ENCODE measurements at places on chromosomes 12 and 14.

DNA sequence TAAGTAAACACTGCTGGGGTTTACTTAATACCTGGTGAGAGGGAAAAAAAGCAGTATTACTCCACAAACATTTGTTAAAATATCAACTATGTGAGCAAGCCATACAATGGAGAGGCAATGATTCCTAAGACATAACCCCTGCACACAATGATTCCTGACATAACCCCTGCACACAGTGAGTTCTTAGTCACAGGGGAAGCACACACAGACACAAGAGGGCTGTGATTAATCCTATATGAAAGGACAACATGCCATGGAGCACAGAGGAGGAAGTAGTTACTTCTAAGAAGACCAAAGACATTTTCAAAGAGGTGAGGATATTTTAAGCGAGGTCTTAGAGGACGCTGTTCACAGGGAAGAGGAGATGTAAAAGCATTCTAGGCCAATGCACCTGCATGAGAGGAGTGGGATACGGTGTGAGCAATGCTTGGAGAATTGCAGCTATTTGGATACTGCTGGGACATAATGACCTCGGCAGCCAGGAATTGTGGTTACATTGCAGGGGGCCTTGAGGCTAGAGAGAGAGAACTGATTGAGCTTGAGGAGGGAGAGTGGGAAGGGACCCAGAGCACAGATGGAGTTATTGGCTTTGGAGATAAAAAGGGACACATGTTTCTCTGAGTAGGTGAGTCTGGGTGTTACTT is 211.9 kb downstream of the APAF1 start:
- DNase-seq, result no peak

- no peak for DNase-seq
Observed at GRCh38 chr12:110050927-110051326, 2.6 kb upstream of the C12orf76 start.

DNA sequence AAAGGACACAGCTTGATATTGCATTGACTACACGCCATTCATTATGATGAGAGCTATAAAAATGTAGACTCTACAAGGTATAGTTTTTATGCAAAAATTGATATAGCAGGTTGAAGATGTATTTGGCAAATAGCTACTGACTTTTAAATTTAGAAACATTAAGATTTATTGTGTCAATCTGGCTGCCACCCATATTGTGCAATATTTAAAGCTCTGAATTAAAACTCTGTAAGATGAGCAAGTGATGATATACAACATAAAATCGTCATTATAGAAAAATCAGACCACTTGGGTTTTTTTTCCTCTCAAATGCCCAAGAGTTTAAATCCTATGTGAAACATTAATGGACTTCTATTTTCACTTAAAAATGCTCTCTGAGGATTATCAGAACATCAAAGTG is 36.8 kb upstream of the E2F7 start:
- DNase-seq, result no peak

DNA sequence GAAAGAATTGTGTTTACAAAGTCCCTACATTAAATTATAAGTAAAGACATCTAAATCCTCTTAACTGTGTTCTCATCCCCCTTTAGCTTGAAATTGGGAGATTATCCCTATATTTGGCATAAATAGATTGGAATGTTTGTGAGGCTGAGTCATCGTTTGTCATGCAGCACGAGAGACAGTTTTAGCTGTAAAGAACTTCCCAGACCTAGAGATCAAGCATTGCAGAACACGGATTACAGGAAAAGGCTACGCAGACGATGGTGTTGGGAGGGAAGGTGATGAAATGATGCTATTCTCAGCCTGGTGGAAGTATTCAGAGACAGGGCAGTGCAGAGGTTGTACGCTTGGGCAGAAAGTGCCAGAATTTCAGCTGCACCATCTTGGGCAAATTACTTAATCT is 93.8 kb downstream of the PTPRB start:
- DNase-seq, result no peak

- no peak for DNase-seq
Observed at GRCh38 chr12:127300753-127301152, 966.2 kb upstream of the TMEM132C start.

DNA sequence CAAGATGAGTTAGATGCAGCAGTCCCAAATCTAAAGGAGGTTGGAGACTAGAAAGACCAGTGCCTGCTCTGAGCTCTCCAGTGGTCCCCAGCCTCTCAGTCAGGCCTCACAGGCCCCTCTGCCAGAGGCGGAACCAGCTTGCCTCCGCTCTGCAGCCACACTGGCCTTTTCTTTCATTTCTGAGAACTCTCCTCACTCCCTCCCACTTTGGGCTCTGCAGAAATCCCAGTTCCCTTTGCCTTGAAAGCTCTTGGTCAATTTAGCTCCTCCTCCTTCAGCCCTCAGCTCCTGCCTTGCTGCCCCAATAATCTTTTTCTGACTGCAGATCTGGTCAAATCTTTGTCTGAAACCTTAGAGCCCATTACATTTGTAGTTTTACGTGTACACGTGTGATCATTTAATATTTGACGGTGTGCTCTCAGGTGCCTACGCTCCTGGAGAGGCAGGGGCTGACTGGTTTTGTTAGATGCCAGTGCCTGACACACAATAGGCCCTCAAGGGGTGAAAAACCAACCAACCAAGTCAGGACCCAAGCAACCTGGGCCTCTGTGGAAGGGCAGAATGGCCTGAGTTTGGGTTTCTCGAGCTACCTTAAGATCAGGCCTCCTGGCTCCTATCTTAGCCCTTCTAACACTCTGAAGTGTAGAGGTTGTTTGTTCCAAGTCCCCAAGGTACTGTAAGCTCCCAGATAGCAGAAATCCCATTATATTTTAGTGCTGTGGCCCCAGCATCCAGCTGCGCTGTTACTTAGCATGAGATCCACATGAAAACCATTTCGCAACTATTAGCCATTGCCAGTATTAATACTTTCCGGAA is 1.1 kb upstream of the NUDT4 start:
- no peak for DNase-seq

DNA sequence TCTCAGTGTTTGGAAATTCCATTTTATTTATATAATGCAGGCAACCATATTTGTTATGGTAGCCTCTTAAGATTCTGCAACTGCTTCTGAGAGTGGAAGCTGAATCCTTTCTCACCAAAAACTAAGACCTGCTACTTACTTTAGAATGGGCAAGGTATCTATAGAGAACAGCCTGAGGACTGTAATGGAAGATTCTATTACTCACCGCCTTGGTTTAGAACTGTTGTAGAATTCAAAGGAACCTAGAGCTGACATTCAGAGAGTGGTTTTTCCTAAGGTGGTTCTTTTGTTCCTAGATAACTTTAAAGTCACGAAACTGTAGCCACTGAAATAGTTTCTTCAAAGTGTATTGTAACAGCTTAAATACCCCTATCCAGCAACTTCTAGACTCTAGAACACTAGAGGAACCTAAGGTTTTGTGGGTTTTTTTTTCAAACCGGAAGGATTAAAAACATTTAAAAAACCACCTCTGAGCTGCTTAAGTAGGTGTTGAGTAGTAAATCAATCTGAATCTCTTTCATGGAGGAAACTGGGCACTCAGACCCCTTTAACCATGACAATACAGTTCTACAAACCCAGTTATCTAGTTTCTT is 4.2 kb downstream of the TDP1 start:
- no peak for DNase-seq

DNA sequence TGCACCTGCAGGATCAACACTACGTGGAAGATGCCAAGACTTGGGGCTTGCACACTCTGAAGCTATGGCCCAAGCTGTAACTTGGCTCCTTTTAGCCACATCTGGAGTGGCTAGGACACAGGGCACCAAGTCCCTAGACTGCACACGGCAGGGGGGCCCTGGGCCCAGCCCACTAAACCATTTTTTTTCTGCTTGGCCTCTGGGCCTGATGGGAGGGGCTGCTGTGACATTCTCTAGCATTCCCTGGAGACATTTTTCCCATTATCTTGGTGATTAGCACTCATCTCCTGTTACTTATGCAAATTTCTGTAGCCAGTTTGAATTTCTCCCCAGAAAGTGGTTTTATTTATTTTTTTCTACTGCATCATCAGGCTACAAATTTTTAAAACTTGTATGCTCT is 1080.7 kb downstream of the LRFN5 start:
- DNase-seq, result no peak

- peak; percentile 93 for DNase-seq
Observed at GRCh38 chr14:58199726-58200479, at the start of gene ACTR10. ACTR10 (plus strand) TSS chr14:58200149; CDS start chr14:58200218, 69 bp downstream.

DNA sequence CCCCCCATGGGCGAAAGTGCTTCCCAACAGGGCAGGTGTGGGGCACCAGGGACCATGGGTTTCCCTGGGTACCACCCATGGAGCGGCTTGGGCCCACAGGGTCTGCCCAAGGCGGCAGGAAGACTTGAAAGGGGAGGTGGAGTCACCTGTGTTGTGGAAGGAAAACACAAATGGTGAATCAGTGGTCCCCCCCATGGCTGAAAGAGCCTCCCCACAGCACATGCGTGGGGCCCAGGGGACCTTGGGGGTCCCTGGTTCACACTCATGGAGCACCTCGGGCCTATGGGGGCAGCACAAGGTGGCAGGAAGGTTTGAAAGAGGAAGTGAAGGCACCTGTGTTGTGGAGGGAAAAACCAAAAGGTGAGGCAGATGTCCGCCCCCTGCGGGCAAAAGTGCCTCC is 581.9 kb downstream of the ALG10 start:
- no peak for DNase-seq

GRCh38 chr12:2960390-2960956 is 1.3 kb downstream of the TEAD4 start:
- DNase-seq, result no peak

DNA sequence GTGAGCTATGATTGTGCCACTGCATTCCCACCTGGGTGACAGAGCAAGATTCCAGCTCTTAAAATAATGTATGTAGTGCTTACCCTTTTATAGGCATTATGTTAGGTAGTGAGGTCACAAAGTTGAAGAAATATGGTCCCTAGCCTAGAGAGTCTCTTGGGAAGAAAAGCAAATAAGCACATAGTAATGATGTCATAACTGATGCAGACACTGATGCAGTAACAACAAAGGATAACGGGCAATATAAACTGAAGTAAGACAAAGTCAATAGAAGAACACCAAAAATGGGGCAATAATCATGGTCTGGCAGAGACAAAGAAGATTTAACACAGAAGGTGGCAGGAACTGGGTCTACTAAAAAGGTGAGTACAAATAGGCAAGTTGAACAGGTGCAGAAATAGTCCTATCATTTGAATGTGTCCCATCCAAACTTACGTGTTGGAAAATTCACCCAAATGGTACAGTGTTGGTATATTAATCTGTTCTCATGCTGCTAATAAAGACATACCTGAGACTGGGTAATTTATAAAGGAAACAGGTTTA is 93.5 kb downstream of the CPNE8 start:
- DNase-seq, result no peak

DNA sequence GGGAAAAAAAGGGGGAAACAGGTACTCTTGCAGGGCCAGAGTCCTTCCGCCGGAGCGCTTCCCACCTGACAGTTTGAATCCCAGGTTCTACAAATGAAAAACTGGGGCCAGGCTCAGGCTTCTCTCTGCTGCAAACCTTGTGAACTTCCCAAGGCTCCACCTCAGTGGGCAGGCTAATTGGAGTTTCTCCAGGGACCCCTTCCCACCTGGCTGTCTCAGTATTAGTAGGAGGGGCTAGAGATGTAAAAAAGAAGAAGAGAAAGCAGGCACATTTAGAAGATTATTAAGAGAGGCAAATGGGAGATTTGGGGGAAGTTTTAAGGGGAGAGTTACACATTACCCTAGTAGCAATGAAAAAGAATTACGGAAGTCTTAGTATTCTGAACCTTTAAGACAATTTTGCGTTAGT is 20.0 kb upstream of the CLEC2D start:
- peak; percentile 19 for DNase-seq

DNA sequence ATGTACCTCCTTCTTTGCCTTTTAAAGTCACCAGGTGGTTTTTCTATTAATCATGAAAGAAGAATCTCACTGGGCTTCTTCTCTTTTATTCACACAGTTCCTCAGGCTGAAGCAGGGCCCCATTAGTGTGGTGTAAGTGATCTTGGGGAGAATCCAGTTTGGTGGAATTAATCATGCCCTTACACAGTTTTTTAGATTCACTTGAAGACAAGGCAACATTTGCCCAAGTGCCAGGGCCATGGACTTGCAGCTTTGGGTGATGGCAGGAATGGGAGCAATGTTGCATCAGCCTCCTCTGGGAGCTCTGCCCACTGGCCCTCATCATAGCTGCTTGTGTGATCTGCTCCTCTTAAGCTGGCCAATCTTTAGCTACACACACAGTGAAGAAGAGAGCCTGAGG is 33.8 kb downstream of the KCNK10 start:
- no peak for DNase-seq

DNA sequence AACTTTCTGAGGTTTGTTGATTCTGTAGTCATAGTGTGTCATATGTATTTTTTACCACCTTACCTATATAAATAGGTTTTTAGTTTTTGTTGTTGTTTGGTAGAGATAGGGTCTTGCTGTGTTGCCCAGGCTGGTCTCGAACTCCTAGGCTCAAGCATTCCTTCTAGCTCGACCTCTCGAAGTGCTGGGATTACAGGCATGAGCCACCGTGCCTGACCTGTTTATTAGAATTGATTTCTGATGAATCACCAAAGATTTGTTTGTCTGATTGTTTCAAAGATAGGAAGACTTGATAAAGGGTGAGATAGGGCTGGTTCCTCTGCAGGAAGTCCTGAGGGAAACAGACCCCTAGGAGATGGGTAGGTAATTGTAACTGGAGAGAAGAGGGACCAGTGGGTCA is 481.6 kb downstream of the PCNX1 start:
- DNase-seq, result no peak

DNA sequence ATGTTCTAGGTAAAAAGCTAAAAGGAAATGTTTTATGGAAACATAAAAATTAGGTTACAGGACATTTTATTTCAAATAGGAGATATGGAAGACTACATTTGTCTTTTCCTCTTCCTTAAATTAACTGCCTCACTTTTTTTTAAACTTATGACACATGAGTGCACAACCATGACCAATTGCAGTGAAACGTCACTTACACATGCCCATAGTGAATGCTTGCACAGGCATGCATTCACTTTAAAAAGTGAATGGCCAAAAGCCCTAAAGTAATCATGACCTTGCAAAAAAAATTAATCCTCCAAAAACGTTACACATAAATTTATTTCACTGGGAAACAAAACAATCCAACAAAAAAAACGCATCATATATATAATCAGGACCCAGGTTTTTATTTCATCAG is 343.2 kb upstream of the TMTC1 start:
- no peak for DNase-seq

DNA sequence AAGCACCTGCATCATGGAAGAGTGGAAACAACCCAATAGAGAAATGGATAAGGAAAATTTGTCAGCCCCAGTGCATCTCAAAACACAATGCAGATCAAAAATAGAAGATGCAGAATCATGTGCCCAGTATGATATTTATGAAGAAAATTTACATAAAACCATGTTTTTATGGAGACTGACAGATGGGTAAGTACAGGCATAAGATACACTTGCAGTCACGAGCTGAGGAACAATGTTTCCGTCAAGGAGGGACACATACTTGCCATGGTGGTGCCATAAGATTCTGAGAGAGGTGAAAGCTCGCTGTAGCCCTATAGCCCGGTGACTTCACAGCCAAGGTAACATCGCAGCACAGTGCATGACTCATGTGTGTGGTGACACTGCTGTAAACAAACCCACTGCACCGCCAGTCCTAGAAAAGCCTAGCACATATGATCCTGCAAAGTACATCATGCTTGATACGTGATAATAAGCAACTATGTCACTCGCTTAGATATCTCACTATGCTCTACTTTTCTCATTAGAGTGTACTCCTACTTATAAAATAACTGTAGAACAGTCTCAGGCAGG is 112.6 kb downstream of the RIMBP2 start:
- no peak for DNase-seq

GRCh38 chr12:45075587-45076282 is 24.8 kb upstream of the DBX2 start:
- no peak for DNase-seq

GRCh38 chr14:100445436-100446088 is 122.4 kb downstream of the SLC25A47 start:
- DNase-seq, result no peak
